A549 treated with AZD2906 at 1 μM for 4 hours (cell line): ENCODE measurements at places on chromosomes 2 and 18. TPM values are rescaled to one million over a fixed set of nuclear protein-coding genes. Genes with fewer than 3 reads are reported as not detected.

The TMSB10 gene
- total RNA-seq, result 9,812 to 11,029 TPM (median 10,369 TPM) in 5 replicates

The RBM43 gene
- 1.9 to 3.3 TPM (median 3.1 TPM) in 5 replicates for total RNA-seq

The COL6A3 gene
- total RNA-seq, result 0.18 to 0.29 TPM (median 0.24 TPM) in 5 replicates

The HDHD2 gene
- 7.9 to 10.4 TPM (median 8.7 TPM) in 5 replicates for total RNA-seq

The CXCR1 gene
- total RNA-seq, result not detected in 5 replicates
